ENCODE measurements at places on chromosomes 2 and 18.

DNA sequence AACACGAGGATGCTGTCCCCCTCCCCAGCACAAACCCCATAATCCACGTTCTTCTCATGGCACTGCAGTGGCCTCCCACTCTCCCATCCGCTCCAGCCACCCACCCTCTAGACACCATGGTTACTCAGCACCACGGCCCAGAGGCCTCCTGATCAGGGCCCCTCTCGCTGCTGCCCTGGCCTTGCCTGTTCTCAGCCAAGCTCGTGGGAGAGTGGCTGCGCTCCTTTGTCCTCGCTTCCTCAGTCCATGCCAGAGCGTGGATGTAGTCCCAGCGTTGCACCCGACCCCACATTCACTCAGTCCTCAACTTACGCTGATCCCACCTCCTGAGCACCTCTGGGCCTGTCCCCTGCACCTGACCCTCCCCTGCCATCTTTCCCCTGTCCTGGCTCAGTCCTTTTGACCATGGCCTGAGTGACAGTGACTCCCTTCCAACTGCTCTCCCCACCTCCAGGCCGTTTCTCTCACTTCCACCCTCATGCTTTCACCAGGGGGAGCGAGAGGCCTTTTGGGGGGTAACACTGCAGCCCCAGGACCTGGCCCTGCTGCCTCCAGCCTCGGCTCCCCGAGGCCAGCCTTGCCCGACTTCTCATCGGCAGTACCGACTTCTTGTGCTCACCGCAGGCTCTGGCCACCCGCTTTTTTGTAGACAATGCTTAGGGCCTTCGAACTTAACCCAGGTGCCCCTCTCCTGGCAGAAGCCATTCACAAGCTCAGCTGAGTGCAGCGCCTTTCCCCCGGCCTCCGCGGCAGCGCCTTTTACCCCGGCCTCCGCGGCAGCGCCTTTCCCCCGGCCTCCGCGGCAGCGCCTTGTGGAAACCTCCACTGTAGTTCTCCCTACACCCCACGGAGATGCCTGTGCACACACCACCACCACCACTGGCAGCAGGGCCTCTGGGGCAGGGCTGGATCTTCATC is 131.4 kb downstream of the CLIP4 start:
- DNase-seq, result no peak

GRCh38 chr2:236847023-236847422 is 238.7 kb upstream of the COPS8 start:
- no peak for DNase-seq

DNA sequence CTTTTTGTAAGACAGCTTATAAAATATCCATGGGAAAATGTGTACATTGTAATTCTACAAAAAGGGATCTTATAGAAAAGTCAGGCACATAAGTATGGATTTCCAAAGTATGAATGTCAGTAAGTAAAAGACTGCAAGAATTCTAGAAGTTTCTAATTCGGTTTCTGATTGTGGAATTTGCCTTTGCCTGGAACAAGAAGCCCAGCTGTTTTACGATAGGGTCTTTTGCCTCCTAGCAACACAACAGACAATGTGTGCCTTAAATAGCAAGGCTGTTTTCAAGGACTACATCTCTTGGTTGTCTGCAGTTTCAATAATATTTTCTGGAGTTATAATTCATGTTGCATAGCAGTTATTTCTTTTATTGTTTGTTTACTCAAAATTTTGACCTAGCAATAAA is 312.9 kb downstream of the MTX2 start:
- DNase-seq, result no peak

DNA sequence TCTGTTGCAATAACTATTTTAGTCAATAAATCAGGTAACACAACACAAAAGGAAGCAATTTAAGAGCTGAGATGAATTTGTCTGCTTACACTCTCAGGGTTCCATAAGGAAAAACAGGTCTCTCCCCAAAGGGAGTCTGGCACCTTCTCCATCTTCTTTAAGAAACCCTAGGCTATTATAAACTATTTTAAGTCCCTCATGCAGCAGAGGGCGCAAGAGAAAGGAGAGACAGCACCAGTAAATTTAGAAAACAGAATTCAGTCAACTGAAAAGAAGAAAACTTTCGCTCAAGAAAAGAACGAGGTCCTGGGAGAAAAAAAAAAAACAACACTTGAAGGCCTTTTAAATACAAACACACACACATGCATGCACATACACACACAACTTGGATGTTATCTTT is 19.1 kb downstream of the SULT1C4 start:
- DNase-seq, result peak; percentile 32

DNA sequence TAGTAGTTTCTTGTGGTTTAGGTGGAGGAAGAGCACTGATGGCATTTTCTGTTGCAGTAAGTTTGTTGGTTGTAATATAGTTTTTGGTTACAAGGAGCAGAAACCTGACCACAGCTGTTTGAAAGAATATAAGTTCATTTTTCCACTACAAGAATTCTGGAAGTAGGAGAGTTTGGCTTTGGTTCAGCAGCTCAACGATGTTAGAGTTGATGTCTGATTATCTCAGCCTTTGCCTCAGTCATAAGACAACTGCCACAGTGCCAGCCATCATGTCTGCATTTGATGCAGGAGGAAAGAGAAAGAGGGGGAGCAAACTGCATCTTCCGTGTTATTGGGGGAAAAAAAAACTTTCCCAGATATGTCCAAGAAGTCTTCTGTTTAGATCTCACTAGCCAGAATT is 119.1 kb downstream of the LYPD1 start:
- no peak for DNase-seq

DNA sequence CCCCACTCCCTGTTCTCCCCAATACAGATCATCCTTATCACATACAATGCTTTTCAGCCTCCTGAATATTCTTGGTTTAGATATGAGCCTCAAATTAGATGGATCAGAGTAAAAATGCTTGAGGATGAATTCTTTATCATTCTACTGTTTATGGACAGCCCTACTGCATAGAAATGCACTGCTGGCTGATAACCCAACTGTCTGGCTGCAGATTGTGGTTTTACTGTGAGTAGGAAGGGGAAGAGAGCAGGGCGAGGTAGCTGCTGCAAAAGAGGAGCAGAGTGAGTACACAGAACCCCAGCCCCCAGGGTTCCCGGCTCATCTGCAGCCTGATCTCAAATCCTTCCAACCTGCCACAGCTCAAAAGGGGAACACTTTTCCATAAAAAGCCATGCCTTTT is 29.4 kb upstream of the NCOA1 start:
- DNase-seq, result no peak

DNA sequence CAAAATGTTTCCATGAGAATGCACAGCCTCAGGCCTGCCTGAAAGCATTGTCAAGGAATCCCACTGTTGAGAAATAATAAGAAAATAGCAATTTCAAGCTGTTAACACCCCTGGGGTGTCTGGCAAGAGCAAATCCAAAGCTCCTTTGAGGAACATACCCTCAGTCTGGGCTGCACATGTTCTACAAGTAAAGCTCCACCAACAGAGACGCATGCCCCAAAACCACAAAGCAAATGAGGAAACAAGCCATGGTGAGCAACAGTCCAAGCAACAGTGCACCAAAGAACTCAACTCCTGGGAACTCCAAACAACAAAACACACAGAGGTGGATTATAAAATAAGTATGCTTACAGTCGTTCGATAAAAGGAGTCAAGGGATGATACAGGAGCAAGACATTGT is 40.3 kb downstream of the CYP27C1 start:
- DNase-seq, result no peak

GRCh38 chr18:58239879-58240278 is 195.9 kb downstream of the NEDD4L start:
- DNase-seq, result no peak

GRCh38 chr18:50797142-50797541 is 22.7 kb downstream of the MRO start:
- DNase-seq, result peak; percentile 40

DNA sequence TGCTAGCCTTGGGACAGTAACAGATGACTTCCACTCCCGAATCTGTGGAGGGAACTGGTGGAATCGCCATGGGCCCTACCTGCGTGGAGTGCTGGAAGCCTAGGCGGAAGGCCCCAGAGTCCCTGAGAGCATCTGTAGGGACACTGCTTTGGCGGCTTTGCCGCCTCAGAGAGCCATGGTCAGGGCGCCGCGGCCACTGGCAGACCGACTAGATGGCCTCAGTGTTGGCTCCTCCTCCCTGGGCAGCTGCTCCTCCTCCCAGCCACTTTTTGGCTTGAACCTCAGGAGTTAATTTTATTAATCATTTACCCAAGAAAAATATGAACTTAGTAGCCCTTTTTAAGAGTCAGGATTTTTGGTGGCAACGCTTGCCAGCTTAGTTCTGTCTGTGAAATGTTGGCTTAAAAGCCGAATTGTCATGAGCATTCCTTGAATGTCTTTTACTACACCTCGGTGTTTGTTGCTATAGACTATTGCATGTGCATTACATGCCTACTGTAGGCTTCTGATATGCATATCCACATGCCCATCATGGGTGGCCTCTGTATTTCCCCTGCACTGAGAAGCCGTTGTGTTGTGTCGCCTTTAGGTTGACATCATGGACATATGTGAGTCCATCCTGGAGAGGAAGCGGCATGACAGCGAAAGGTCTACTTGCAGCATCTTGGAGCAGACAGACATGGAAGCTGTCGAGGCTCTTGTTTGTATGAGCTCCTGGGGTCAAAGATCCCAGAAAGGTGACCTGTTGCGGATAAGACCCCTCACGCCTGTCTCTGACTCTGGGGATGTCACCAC is 2.4 kb downstream of the KLF11 start:
- no peak for DNase-seq

DNA sequence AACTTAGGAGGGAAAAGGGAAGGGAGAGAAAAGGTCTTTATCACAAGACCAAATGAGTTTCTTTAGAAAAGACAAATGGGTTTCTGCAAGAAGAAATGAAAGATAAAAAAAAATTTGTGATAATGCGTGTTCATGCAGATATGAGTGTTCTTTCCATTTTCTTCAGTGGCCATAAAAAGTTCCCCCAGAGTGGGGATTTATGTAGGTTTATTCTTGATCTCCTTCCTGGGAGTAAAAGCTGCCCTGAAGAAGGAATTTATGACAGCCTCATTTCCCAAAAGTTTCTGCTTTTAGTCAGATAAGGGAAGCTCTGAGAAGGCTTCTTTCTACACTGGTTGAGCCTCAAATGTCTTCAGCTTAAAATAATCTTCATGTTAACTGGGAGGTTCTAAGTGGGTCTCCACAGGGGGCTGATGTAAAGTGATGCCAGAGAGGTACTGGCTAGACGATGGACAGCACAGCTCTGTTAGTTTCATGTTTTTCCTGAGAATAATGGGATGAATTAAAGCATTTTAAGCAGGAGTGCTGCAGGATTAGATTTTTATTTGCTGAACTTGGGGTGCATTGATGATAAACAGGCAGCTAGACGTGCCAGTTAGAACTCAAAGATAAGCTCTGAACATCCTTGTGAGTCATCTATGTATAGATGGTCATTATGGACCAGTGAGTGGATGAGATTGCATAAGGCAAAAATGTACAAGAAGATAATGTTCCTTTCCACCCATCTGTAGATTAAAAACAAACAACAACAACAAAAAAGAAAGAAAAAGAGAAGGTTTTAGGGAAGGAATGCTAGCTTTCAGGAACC is 99.4 kb upstream of the MSH2 start:
- DNase-seq, result no peak

- peak; percentile 80 for DNase-seq
Measured at GRCh38 chr18:59052965-59053820, 86.5 kb upstream of the SEC11C start.

- no peak for DNase-seq
Measured at GRCh38 chr2:144592500-144593256, 72.8 kb upstream of the ZEB2 start.

DNA sequence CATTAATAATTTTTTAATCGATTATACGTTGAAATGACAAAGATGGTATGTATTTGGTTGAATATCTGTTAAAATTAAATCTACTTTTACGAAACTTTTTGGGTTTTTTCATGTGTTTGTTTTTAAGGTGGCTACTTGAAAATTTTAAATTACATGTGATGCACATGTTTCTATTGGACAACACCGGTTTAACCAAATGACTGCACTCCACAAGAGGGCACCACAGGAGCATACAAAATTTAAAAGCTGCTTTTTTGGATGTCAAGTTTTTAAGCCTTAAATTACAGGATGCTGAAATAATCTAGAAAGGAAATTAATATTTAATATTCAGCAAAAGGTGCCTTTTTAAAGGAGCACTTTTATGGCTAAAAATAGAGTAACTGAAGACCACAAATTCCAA is 98.7 kb downstream of the ACVR1 start:
- DNase-seq, result peak; percentile 29

- DNase-seq, result no peak
Measured at GRCh38 chr18:62857263-62857976, 142.1 kb downstream of the PHLPP1 start.

- DNase-seq, result no peak
Measured at GRCh38 chr2:69070969-69071368, 58.0 kb downstream of the ANTXR1 start.

- no peak for DNase-seq
Measured at GRCh38 chr2:203585516-203585915, 50.4 kb upstream of the RAPH1 start.

- no peak for DNase-seq
Measured at GRCh38 chr2:136703214-136703613, 62.1 kb upstream of the THSD7B start.

DNA sequence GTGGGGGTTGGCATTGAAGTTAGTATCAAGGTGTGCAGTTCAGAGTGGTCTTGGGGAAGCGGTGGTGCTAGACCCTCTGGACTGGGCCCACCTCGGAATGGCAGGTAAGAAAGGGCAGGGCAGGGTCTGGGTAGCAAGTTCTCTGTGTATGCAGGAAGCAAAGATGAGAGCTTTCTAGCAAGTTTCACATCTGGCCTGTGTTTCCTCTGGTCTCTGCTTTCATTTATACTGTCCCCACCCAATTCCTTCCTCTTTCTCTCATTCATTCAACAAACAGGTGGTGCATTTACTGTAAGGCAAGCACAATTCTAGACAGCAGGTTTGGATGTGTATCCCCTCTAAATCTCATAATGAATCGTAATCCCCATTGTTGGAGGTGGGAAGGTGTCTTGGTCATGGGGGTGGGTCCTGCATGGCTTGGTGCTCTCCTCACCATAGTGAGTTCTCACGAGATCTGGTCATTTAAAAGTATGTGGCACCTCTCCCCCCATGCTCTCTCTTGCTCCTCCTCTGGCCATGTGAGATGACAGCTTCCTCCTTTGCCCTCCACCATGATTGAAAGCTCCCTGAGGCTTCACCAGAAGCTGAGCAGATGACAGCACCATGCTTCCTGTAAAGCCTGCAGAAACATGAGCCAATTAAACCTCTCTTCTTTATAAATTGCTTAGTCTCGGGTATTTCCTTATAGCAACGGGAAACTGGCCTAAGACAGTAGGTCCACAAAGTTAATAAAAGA is 51.8 kb downstream of the PKDCC start:
- DNase-seq, result no peak

GRCh38 chr2:74003494-74004211 is 18.9 kb downstream of the TET3 start:
- DNase-seq, result peak; percentile 80
